ENCODE measurements at places on chromosomes 13 and 19.

DNA sequence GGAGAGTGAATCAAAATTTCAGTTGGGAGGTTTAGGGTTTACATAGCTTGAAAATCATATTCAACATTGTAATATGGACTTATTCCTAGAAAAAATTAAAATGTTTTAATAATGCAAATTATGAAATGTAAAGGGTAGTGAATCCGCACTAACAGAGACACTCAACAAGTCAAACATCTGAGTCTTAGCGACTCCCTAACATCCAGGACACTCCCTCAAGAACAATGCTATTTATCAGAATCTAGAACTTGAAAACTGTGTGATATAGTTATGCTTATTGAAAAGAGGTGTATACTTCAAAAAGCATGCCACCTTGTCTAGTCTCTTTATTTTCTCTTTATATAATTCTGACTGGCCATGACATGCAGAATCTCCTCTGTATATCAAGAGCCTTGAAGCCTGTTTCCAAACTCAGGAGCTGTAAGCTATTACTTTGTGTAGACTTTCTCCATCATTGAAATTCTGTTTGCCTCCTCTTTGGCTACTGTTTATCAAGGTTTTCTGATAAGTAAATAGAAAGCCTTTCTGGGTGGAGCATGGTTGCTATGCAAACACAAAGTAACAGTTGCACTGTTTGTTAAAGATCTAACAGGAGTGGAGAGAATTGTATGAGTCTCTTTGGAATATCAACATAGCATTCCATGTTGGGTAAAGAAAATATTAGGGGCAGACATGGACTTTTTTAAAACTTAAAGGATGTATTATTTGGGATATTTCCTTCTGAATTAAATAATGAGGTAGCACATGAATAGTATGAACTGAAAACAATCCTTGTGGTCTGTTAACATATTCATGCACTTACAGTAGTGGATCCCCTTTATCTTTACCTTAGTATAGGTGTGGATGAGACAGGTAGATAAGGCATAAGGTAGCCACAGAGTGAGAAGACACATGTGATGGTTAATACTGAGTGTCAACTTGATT lies 56.4 kb upstream of the MBNL2 start:
- DNase-seq, result no peak

GRCh38 chr13:93430381-93430780 lies 203.8 kb downstream of the GPC6 start:
- no peak for DNase-seq

GRCh38 chr19:30105727-30106126 lies 163.7 kb downstream of the URI1 start:
- DNase-seq, result no peak

GRCh38 chr19:57812226-57812625 lies 2.5 kb downstream of the ZNF552 start:
- no peak for DNase-seq

GRCh38 chr13:97936036-97936435 lies 17.4 kb upstream of the IPO5 start:
- no peak for DNase-seq

- DNase-seq, result no peak
These were observed 190.8 kb downstream of the ENOX1 start for GRCh38 chr13:43596006-43596405.

DNA sequence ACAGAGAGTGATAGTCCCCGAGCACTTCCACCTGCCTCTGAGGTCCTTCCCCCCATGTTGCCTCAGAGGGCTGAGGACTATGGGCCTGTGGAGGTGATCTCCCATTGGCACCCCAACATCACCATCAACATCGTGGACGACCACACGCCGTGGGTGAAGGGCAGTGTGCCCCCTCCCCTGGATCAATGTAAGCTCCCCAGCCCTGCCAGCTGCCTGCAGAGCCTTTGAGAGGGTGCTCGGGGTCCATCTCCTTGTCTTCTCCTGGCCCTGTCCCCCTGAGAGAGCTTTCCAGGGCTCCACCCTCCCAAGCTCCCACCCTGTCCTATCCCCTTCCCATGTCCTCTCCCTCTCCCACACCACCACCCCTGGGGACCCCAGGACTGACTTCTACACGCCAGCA lies 14.9 kb upstream of the RELB start:
- DNase-seq, result no peak

GRCh38 chr13:65943024-65943423 lies 1287.1 kb downstream of the PCDH9 start:
- DNase-seq, result no peak

DNA sequence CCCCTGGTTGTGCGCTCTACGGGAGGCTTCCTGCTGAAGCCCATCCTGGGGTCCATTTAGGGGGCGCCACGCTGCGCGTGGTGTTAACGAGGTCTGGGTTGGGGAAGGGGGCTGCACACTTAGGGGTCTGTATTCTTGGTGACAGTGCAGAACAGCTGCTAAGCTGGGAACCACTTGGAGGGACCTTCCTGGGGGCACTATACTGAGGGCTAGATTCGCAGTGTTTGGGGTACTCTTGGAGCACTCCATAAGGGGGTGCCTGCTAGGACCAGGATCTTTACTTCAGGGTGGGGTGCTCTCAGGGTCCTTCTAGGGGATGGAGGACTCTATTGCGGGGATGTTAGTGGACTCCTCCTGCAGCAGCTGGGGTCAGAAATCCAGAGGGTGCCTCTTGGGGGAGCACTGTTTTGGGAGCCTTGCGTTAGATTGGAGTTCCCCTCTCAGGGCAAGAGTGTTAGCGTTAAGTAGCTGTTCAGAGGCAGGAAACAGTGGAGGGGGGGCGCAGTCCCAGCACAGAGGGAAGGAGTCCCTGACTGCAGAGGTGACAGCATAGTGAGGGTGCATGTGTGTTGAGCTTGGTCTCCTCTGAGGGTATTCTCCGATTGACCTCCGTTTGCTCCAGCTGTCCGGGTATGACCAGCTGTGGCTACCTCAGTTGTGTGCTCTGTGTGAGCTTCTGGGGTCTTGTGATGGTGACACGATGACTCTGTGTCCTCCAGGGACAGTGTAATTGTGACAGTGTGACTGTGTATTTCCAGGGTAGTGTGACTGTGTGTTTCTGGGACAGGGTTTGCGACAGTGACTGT lies 1.1 kb downstream of the PDE4A start:
- no peak for DNase-seq

DNA sequence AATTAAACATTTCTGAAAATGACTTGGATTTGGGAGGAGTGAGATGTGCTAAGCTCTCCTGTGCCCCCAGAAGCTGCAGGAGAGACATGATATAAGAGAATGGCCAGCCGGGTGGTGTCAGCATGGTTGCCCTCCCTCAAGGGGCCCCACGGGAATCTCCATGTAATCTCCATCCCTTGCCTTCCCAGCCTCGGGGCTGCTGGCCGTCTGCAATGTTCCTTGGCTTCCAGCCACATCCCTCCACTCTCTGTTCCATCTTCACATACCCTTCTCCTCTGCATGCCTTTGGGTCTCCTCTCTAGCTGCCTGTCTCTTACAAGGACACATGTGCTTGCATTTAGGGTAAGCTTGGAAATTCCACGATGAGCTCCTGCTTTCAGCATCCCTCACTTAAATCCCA lies 172.0 kb downstream of the TSHZ3 start:
- DNase-seq, result no peak

DNA sequence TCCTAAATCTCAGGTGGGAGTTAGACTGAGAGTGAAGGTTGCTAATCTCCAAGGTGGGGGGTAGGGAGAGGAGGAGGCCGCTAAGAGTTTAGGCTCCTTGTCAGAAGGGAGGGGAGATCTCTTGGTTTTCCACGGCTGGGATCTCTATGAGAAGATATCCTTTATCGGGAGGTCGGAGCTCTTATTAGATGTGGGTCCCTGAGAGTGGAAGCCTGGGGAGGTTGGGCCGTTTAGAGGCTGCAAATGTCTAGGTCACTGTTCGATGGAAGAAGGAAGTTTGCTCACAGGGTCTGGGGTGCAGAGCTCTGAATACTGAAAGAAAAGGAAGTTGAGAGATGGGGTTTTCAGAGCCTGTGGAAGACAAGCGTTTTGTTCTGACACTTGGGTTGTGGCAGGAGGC lies 3.8 kb downstream of the MYADM start:
- no peak for DNase-seq

- no peak for DNase-seq
These were observed 3.6 kb downstream of the ARHGAP45 start for GRCh38 chr19:1070576-1070930.

DNA sequence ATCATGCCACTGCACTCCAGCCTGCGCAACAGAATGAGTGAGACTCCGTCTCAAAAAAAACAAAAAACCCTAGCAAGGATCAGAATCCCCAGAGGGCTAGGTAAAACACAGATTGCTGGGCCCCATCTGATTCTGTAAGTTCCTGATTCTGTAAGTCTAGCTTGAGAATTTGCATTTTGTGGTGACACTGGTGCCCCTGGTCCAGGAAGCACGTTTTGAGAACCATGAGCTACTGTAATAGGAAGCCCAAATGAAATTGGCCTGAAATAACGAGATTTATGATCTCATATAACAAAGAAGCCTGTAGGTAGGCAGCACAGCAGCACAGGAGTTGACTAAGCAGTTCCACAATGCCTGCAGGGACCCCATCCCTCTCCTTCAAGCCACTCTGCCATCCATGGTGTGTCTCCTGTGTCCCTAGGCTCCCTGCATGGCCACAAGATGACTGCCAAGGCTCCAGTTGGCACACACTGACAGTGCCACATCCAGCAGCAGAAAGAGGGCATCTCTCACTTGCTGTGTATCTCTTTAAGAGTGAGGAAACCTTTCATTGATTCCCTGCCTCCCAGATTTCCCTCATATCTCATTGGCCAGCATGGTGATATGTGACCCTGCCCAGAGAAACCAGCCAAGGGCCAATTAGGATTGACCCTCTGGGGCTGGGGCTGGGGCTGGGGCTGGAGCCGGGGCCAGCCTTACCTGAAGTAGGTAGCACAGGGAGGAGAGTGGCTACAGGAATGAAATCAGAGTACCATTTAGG lies 21.7 kb downstream of the SIPA1L3 start:
- DNase-seq, result no peak

GRCh38 chr19:47637550-47637949 lies 28.6 kb downstream of the BICRA start:
- DNase-seq, result no peak

GRCh38 chr13:46369506-46370277 lies 17.4 kb downstream of the RUBCNL start:
- no peak for DNase-seq

- no peak for DNase-seq
These were observed 17.5 kb downstream of the PCDH8 start for GRCh38 chr13:52830946-52831345.

- no peak for DNase-seq
These were observed 1.1 kb upstream of the KCTD15 start for GRCh38 chr19:33795370-33796163.

DNA sequence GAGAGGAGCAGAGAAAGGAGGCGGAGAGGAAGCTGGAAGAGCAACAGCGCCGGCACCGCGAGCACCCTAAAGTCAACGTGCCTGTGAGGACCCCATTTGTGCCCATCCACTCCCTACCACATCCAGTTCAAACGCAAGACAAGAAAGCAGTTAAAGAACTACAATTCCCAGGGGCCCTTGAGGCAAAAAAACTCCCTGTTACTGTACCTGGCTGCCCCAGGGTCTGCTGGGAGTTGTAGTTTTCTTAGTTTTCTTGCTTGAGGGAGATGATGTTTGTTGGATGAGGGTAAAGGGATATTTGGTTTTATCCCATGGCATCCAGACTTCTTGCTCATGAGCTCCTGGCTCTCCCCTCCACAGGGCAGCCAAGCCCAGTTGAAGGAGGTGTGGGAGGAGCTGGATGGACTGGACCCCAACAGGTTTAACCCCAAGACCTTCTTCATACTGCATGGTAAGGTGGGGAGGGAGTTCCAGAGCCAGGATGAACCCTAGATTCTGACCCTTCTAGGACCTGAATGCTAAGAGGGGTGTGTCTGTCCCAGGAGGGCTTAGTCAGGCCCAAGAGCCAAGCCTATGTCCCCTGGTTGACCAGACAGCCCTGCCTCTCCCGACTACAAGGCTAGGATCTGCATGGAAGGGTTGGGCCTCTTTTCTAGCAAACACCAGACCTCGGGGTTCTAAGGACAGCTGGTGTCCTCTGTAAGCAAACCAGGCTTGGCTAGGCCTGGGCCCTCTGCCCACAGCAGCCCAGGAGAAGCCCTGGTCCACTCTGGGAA lies 13.2 kb downstream of the NUCB1 start:
- DNase-seq, result no peak

- DNase-seq, result no peak
These were observed 1045.4 kb upstream of the MIR17HG start for GRCh38 chr13:90302107-90302506.

DNA sequence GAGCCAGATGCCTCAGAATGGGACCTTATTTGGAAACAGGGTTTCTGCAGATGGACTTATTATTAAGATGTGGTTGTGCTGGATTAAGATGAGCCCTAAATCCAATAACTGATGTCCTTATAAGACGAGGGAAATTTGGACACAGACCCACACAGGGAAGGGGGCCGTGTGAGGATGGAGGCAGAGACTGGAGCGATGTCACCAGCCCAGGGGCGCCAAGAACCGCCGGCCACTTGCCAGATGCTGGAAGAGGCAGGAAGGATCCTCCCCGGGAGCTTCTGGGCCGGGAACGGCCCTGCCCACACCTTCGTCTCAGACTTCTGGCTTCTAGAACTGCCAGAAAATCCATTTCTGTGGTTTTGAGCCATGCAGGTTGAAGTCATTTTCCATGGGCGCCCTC lies 26.6 kb downstream of the GNG7 start:
- DNase-seq, result no peak

GRCh38 chr19:18282021-18282787 lies 782 bp upstream of the JUND start:
- no peak for DNase-seq

- no peak for DNase-seq
These were observed 21.7 kb downstream of the PIAS4 start for GRCh38 chr19:4029247-4029614.

DNA sequence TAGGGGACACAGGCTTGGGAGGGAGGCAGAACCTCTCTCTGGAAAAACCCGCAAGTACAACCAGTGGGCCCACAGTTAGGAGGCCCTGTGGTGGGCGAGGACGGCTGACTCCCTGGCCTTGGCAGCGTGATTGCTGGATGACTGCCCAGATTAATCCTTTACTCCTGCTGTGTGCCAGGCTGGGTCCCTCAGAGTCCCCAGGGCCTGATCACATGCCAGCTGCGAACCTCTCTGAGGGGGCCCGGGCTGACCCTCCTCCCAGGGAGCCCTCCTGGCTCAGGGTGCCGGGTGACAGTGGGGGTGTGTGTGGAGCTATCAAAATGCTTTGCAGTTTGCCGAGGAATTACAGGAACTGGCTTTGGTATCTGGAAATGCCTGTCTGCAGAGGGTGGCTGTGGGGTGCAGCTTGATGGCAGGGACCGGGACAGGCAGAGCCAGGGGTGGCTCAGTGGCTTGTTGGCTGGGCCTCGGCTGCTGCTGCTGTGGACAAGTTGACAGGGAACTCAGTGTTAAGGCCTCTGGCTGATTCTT lies 48.9 kb downstream of the DNM2 start:
- no peak for DNase-seq

GRCh38 chr13:57640607-57641006 lies 9.1 kb downstream of the PCDH17 start:
- no peak for DNase-seq

DNA sequence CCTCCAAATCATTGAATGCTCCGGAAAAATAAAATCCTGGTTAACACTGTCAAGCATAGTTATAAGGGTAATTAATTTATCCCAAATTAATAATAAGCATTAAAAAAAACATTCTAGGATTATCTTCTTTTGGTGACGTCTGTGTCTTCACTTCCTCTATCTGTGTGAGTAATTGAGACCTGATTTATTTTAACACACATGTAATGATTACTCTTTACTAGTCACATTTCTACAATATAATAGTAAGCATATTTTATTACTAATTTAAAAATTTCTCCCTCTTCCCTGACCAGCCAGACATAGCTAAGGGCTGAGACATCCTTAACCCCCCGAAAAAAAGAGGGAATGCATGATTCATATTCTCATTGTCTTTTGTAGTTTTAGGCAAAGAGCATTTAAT lies 2.3 kb downstream of the FNDC3A start:
- no peak for DNase-seq

GRCh38 chr13:90713441-90714133 lies 633.9 kb upstream of the MIR17HG start:
- no peak for DNase-seq
